Urinary bladder (tissue), 4 donors: ENCODE measurements at places on chromosomes 12 and 14.

DNA sequence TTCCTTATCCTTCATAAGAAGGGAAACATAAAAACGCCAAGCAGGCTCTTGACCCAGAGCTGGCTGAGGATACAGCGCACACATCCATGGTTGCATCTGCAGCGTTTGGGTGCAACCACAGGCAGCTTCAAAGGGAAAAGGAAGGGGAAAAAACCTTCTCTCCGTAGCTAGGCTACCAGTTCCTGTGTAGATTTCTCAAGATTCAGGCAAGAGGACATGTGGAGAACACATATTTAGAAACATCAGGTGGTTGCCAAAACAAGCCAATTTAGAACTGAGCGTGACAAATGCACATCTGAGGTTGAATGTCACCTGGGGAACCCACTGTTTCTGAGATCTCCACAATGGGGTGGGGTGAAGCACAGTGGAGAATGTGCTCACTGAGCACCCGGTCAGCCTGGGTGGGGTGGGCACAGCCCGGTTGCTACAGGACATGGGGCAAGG is 78.3 kb upstream of the BDKRB2 start:
- DNase-seq = no peak

DNA sequence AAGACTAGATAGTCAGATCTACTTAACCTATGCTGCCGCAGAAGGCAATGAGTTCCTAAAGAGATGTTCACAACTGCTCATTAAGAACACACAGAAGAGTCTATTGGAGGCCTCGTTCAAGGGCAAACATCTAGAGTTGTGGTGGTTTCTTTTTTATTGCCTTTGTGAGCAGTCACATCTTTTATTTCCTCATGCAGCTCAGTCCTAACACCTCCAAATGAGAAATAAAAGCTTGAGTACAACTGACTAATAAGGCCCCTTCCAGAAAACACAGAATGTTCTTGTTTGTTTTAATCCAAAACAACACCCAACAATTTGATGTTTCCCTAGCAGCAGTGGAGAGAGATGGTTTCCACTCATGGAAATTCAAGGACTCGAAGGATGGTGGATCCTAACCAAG is 123.5 kb upstream of the NOS1 start:
- no peak for DNase-seq

DNA sequence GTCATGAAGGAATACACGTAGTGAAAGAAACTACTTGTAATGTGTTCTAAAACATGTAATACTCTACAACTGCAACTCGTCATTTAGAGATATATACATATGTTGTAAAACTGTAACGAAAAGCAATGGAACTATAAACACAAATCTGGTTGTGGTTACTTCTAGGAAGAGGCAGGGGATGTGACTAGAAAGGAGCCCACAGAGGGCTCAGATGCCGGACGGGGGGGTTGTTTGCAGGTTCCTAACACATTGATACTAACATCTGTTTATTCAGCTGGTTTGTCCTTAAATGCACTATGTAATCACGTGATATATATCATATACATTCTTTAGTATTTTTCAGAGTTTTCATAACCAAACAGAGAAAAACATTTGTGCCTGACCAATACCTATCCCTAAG is 16.1 kb upstream of the ANHX start:
- DNase-seq = no peak

DNA sequence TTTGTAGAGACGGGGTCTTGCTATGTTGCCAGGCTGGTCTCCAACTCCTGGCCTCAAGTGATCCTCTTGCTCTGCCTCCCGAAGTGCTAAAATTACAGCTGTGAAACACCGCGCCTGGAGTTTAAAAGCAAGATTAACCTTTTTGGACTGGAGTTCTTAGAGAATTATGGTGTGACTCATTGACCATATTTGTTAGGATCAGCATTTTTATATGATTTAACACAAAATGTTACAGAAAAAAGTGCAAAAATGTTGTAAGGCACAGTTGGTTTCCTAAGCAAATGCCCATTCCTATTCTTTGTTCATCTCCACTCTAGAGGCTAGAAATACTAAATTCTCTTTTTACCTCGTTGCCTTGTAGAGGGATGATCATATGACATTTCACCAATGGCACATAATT is 27.6 kb downstream of the SLC35E3 start:
- DNase-seq = no peak

DNA sequence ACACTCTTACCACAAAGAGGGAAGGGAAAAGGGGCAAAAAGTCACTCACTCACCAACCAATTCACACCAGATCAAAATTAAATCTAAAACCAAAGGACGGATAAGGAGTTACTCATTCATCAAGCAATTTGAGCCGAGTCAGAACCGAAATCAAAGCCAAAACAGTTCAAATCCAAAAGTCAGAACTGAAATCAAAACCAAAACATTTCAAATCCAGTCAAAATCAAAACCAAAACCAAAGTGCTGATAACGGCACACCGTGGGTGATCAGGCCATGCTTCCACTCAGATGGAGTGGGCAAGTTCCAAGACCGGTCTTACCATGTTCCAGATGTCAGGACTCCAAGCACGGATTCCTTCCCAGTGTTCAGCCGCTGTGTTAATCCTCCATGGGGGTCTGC is 139.5 kb downstream of the SLC38A6 start:
- no peak for DNase-seq

- no peak for DNase-seq
These were observed 188.3 kb downstream of the CAPZA3 start for GRCh38 chr12:18926188-18926587.

DNA sequence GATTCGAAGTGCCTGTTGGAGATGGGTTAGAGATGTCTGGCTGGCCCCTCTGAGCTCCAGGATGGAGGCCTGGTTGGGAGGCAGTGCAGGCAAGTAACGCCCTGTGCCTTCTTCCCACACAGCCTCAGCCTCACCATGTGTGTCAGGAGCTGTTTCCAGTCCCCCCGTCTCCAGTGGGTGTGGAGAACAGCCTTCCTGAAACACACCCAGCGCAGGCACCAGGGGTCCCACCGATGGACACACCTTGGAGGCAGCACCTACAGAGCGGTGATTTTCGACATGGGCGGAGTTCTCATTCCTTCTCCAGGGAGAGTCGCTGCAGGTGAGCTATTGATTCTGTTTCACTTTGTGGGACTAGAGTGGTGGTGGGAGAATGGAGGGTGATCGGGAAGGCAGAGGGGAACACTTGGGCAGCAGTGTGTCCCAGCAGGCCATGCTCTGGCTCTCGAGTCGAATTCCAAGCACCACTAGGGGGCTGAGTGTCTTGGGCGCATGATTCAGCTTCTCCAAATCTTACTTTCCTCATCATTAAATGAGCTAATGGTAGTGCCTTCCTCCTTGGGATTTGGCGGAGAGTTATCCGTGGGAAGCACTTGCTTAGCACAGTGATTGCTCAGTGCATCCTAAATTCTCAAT is 6.8 kb downstream of the ACAD10 start:
- no peak for DNase-seq

GRCh38 chr12:46267825-46268582 is 839 bp downstream of the SLC38A1 start:
- no peak for DNase-seq

DNA sequence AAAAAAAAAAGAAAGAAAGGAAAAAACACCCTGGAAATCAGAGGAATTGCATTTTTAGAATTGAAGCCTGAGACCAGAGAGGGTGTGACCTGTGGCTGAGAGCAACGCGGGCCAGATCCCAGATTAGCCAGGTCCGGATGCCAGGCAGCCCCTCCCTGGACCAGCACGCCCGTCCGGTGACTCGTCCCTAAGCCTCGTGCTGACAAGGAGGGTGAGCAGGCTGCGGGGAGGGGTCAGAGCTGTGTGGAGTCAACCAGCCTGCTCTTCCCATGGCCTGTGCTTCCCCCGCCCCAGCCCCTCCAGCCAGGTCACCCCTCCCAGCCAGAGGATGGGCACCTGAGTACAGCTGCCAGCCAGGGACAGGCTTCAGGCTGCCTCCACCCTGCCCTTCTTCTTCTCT is 4.2 kb upstream of the KLC1 start:
- DNase-seq = no peak

DNA sequence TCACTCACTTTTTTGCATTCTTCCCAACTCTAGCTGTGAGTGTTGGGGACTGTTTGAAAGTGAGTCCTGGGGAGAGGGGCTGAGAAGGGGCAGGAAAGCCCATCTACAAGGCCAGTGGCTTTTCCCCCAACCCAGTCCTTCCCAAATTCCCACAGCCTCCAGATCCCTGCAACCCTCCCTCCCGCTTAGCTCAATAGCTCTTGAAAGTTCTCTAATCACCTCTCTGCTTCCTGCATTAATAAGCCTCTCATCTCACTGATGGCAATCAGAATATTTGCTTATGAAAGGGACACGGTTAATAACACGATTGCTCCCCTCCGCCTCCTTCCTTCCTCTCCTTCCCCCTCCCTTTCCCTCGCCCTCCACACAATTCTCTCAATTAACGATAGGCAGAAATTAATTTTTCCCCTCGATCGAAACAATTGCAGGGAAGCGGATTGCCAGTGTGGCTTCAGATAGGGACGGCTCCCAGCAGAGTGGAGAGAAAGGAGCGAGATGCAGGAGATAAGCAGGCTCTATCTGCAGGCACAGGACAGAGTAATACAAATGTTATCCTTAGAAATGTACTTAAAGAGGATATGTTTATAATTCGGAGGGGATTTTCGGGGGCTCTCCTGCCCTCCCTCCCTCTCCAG is 15.1 kb upstream of the GPATCH2L start:
- DNase-seq = no peak

DNA sequence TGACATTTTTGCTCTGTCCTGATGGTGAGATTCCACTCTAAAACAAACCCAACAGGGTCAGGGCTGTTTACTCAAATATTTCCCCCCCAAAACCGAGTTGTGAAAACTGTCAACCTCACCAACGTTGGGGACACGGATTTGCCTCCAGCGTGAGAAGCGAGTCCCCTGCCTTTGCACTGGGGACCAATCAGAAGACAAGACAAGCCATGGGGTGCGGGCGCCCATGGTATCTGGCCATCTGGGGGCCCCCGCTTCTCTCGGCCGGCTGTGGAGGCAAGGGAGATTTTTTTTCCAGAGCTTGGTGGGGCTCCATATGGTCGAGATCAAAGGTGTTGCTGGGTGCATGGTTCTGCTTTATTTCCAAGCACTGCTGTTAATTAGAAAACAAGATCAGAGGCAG is 272.1 kb downstream of the BCL11B start:
- no peak for DNase-seq

- DNase-seq = no peak
These were observed 10.2 kb downstream of the TRPV4 start for GRCh38 chr12:109822951-109823411.

GRCh38 chr12:4137441-4137840 is 136.1 kb upstream of the CCND2 start:
- DNase-seq = no peak

DNA sequence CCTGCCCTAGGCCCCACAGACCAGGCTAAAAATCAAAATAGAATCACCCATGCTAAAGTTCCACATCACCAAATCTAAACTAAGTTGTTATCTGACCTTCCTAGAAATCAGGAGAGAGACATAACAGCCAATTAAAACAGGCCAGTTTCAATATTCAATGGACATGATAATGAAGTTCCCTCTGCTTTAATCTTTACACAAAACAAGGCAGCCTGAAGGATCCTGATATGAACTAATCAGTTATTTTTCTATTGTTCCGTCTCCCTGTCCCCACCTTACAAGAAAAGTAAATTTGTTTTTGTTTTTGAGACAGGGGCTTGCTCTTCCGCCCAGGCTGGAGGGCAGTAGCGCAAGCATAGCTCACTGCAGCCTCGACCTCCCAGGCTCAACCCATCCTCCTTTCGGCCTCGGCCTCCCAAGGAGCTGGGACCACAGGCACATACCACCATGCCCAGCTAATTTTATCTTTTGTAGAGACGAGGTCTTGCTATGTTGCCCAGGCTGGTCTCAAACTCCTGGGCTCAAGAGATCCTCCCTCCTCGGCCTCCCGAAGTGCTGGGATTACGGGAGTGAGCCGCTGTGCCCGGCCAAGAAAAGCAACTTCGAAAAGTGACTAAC is 5.4 kb upstream of the CEBPE start:
- no peak for DNase-seq

GRCh38 chr12:50580436-50580835 is 75.7 kb downstream of the DIP2B start:
- no peak for DNase-seq

GRCh38 chr12:9372202-9372601 is 164.0 kb upstream of the PZP start:
- no peak for DNase-seq

DNA sequence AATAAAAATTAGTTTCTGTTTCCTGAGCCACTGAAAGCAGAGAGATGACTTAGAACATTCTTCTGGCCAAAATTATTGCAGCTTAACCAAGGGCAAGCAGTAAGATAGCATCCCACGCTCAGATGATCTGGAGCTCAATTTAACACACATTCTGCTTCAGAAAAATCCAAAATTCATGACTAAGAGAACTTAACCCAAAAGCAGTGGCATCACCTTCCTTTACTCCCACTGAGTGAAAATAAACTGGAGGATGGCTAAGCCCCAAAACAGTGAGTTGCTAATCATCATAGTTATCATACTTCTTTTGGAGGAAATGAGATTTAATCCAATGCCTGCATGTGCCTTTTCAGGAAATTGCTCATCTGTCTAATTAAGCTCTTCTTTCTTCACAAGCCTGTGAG is 195.4 kb downstream of the DUSP6 start:
- no peak for DNase-seq

DNA sequence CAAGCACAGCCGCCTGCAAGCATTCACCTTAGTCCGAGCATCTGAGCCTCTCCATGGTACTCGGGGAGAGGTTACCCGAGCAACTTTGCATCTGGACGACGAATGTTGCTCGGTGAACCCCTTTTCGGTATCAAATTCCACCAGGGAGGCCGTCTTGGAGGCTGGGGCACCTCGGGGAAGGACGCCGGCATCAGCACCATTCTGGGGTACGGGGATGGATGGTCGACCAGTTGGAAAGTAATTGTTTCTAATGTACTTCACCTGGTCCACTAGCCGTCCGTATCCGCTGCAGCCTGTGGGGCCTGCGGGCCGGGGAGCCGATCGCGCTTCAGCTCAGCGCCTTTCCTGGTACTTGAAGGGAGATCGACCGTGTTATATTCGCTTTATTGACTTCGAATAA is 161.7 kb upstream of the RTL1 start:
- no peak for DNase-seq

GRCh38 chr12:88418856-88419497 is 161.3 kb downstream of the KITLG start:
- no peak for DNase-seq

- DNase-seq = no peak
These were observed 586.9 kb downstream of the CCER1 start for GRCh38 chr12:90368081-90368480.

GRCh38 chr14:31660728-31661127 is 99.5 kb downstream of the NUBPL start:
- no peak for DNase-seq

DNA sequence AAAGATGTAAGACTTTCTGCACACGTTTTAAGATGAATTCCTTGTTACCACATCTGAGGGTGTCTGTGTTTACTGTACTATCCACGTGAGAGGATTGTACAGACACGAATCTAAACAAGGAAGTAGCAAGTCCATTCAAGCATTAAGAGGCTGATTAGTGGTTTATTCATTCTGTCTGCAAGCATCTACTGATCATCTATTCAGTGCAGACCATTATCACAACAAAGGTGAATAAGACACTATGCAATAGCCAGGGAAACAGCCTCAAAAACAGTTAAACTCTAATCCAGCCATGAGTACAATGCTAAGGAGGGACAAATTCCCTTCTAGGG is 111.6 kb upstream of the PZP start:
- DNase-seq = no peak

GRCh38 chr12:108935159-108935763 is 55.4 kb downstream of the DAO start:
- DNase-seq = no peak
